ENCODE measurements at places on chromosomes 2 and 18. TPM values are rescaled to one million over a fixed set of nuclear protein-coding genes. Genes with fewer than 3 reads are reported as not detected.

DNA sequence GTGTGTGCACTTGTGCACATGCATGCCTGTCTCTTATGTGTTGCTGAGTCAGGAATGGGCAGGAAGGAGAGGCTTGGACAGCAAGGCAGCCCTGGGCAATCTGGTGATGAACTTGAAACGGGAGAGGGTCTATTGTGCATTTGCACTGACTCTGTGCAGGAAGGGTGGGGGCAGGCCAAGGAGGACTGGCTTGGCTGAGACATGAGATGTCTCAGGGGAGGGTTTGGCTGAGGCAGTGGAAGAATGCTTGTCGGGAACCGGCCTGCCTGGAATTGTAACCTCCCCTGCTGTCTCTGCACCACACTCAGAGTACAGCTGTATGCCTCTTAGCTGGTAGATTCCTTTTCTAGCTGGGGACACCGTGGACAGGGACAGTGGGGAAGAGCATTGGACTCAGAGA, 176.1 kb upstream of the TNP1 start:
- DNase-seq = no peak

DNA sequence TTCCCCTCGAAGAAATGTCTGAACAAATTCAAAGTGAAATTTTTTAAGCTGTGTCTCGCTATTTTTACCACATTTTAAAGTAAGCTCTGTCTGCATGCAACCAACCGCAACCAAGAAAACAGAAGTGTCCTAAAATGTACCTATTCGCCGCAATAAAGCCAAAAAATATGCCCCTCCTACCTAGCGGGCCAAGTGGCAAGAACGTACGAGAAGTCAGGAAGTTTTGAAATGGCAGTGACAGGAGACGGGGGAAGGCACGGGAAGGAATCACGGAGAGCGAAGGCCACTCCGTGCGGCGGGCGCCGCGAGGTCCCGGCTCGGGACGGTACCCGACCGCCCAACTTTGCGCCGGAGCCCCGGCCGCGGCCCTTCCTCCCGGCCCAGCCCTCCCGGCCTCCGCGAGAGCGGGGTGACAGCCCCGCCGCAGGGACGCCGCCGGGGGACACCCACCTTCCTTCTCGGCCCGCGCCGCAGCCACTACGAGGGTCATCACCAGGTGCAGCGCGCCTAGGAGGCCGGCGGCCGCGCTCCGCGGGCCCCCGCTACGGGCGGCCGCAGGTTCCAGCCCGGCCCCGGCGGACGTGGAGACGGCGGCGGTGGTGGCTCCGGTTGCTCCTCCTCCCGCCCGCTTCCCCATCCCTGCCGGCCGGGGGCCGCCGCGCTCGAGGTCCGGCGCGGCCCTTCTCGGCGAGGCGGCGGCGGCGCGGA, 568 bp downstream of the TMEM131 start:
- DNase-seq = peak; percentile 28

Gene IL1F10
- not detected for total RNA-seq

- DNase-seq = no peak
Observed at GRCh38 chr2:154762638-154763037, 64.1 kb downstream of the KCNJ3 start.

GRCh38 chr18:28715206-28715605, 538.3 kb upstream of the CDH2 start:
- DNase-seq = no peak

Gene CDH7
- total RNA-seq = not detected

Gene TEKT4
- total RNA-seq = not detected

All from activated T-cell treated with anti-CD3 and anti-CD28 coated beads, Interleukin-2, amount 50 U/mL, for 4 hours (primary cell).